ENCODE measurements at places on chromosomes 11 and 22.

GRCh38 chr11:2138431-2139122 lies 612 bp downstream of the IGF2 start:
- no peak for DNase-seq

DNA sequence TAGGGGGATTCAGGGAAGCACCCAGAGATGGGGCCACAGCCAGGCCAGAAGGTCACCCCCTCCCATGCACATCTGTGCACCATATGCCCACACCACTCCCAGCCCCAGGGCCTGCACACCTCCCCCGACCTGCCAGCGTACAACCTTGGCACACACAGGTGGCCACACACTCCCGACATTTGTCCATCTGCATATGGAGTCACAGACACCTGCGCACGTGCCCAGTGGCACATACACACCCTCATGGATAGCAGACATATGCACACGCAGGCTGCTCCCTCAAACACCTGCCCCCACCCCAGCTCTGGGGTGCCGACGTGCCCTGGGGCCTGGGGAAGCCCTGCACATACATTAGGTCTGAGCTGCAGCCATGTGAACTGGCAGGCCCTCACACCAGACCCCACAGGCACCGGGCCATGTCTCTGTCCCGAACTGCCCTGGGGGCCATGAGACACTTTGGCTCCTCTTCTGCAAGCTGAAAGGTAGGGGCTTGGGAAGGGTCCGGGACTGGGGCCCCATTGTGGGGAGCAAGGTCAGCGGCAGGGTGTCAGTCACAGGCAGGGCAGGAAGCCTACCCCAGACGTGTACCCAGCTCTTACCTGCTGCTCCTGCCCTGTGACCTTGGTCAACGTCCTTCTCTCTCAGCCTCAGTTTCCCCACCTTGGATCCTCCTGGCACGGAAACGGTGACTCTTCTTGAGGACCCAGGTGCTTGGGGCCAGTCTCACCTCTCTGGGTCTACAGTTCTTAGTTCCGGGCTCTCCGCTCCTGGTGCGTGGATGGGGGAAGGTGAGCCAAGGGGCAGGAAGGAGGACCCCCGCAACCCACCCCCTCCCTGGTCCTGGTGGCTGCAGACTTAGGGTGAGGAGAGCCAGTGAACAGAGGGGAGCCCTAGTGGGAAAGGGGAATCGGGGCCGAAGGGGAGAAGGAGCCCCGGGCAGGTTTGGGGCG lies 579 bp upstream of the CABP7 start:
- DNase-seq = no peak

GRCh38 chr11:134574947-134575346 lies 162.9 kb upstream of the B3GAT1 start:
- no peak for DNase-seq

DNA sequence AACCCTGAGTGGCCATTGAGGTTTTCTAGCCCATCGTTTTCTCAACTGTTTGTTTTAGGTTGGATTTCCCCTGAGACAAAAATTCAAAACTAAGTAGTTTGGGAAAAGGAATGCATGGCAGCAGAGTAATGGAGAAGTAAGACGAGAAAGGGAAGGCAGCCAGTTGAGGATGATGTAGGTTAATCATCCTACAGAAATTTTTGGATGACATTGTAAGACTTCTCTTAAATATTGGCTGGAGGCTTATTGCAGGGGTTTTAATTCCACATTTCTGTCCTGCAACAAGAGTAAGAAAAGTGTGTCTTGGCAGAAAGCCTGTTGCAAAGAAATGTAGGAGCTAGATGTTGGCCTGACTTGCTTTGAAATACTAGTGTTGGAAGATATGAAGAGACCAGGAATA lies 308.8 kb downstream of the LUZP2 start:
- no peak for DNase-seq

- DNase-seq = no peak
These were observed 13.4 kb downstream of the SLC37A2 start for GRCh38 chr11:125076378-125076945.

DNA sequence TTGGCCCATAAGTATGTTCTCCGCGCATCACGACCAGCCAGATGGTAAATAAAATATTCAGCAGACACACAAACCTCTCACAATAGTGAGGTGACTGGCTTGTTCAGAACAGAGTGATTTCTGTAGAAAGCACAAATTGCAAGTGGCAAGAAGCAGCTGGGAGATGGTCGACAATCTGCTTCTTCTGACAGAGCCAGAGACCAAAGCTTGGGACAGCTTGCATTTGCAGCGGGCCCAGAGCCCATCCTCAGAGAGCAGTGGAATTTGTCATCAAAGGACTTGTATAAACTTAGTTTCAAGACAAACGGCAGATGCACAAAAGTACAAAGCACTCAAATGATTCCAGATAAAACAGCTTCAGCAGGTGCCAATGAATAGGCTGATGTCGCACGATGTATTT lies 7.6 kb upstream of the GALNT18 start:
- no peak for DNase-seq

- no peak for DNase-seq
These were observed 30.5 kb downstream of the PLA2G6 start for GRCh38 chr22:38151126-38151500.

GRCh38 chr22:19596680-19597398 lies 72.6 kb upstream of the CLDN5 start:
- no peak for DNase-seq

DNA sequence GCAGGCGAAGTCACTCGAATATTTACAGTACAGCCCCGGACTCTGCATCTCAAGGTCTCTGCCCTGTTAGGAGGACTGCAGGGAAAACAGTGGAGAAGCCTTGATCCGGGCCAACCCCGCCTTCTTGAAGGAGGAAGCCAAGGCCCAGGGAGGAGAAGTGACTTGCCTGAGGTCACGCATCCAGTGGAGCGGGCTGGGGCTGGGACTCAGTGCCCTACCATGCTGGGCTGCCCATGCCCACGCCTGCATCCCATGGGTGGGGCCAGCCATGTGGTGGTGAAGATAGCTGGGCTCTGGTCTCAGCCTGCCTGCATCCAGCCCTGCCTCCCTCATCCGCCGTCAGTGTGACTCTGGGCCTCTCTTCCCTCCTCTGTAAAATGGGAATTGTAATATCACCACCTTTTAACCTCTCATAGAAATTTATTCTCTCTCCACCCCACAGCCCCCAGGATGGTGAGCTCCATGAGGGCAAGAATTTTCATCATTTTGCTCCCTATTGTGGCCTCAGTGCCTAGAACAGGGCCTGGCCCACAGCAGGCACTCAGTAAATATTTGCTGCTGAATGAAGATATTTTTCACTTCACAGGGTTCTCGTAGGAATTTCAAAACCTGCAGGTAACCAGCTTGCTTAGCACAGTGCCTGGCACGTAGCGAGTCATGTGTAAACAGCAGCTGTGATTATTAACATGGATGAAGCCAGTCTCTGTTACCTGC lies 57.3 kb downstream of the OTOG start:
- DNase-seq = no peak

- DNase-seq = peak; percentile 85
These were observed 59.2 kb downstream of the CACNG2 start for GRCh38 chr22:36644333-36644757.

GRCh38 chr22:48180631-48181030 lies 1418.2 kb downstream of the TBC1D22A start:
- DNase-seq = no peak

DNA sequence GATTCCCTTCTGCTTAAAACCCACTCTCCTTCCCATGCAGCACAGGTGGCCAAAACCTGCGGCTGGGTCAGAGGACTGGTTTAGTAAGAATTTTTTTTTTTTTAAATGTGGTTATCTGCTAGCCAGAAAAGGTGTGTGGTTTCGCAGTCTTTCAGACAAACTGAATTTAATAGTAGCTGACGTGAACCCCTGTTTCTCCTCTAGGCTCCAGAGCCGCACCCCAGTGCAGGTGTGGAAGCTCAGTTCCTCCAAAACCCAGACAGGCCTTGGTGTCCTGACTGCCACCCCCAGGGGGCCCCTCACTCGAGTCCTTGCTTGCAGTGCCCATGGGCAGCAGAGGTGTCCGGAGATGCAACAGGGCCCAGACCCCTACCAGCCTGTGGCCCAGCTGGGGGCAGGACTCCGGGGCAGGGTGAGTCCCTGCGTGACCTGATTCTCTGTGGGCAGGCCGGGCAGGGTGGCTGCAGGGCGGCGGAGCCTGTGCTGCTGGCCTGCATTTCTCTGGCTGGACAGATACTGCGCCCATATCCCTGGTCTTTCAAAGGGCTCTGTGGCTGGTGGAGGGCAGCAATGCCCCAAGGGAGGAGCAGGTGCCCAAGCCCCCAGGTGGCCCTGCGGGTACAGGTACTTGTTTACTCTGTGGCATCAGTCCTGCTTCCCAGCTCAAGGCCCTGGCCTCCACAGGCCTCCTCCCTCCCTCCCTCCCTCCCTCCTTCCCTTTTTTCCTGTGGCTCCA lies 15.2 kb downstream of the KCNQ1 start:
- no peak for DNase-seq

GRCh38 chr22:50169774-50170341 lies 673 bp upstream of the PANX2 start:
- DNase-seq = no peak

- DNase-seq = no peak
These were observed 109.3 kb downstream of the ARL14EP start for GRCh38 chr11:30432178-30432577.

Measured in endothelial cell of umbilical vein (primary cell).